NAMALWA (cell line): ENCODE measurements at places on chromosomes 6 and 20.

DNA sequence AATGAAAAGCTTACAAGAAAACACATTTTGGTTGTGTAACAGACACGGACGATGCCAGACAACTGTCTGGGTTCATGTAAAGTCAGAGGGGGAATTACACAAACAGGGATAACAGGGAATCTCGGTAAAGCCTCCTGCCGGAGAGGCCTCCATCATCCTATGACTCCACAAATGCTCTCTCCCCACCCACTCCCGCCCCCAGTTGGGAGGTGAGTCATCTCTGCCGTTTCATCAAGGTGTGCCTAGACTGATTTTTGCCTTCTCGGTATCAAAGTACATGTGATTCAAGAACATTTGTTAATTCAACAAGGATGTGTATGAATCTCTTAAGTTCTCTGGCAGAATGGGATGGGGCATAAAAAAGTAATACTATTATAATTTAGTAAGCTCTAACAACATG, 304.9 kb upstream of the PRDM1 start:
- no peak for DNase-seq

DNA sequence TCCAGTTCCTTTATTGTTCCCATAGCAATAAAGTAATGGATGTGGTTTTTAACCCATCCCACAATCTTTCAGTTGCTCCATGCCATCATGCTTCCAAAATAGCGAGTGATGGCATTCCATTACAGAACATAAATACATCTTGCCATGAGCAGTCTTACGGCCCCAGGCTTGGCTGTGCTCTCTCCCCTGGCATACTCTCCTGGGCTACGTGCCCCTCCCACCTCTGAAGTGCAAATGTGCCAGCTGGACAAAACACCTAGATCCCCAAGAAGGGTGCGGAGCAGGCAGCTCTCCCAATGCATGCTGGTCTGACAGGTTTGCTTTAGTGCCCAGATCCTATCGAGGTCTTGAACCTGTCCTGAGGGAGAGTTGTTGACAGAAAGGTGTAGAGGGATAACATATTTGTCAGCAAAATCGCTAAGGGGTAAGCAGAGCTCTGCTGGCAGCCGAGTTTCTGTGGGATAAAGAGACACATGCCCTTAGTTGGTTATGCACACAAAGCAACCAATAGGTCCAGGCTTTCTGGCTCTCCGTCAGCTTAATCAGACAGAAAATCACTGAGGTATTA, 43.9 kb upstream of the PAX1 start:
- no peak for DNase-seq

DNA sequence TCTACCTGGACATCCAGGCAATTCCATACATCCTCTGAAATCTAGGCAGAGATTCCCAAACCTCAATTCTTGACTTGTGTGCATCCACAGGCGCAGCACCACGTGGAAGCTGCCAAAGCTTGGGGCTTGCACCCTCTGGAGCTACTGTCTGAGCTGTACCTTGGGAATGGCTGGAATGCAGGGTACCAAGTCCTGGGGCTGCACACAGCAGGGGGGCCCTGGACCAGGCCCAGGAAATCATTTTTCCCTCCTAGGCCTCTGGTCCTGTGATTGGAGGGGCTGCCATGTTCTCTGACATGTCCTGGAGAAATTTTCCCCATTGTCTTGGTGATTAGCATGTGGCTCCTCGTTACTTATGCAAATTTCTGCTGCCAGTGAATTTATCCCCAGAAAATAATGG, 391.9 kb upstream of the CHD6 start:
- DNase-seq: no peak

GRCh38 chr6:116476002-116476678, 15.0 kb downstream of the CALHM6 start:
- DNase-seq: peak; percentile 64

DNA sequence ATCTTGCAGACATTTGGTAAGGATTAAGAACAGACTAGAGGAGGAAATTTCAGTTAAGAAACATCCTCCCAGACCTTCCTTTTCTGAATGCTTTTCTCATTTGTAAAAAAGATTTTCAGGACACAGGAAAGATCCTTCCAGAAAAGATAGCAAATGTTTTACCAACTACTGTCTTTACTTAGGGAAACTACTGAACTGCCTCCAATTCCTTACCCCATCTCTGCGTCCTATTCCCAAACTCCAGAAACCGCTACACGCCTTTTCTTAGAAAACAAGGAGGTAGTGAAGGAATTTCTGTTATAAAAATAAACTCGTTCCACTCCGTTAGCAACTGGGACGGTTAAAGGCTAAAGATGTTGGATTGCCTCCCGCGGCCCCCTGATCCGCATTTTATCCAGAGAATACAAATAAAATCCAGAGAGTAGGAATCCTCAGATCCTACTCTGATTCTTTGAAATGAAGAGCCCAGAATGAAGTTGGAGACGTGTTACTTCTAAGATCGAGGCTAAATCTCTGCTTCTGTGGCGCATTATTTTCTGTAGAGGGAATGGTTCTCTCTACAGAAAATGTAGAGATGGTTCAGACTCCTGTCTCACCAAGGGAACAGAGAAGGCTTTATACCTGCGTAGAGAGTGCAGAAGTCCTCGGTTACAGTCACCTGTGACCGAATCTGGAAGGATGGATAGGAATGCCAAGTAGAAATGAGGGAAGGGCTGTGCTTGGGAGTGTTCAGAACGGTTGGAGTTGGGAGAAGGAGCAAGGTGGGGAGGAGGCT, 133.0 kb downstream of the GPX5 start:
- peak; percentile 41 for DNase-seq

GRCh38 chr6:118469468-118469867, 78.6 kb upstream of the PLN start:
- no peak for DNase-seq

GRCh38 chr20:38304845-38305447, 990 bp downstream of the BPI start:
- DNase-seq: peak; percentile 59

GRCh38 chr6:158184608-158185007, 16.5 kb downstream of the GTF2H5 start:
- no peak for DNase-seq

- DNase-seq: no peak
Measured at GRCh38 chr6:26388014-26388413, 5.1 kb downstream of the BTN2A2 start.

DNA sequence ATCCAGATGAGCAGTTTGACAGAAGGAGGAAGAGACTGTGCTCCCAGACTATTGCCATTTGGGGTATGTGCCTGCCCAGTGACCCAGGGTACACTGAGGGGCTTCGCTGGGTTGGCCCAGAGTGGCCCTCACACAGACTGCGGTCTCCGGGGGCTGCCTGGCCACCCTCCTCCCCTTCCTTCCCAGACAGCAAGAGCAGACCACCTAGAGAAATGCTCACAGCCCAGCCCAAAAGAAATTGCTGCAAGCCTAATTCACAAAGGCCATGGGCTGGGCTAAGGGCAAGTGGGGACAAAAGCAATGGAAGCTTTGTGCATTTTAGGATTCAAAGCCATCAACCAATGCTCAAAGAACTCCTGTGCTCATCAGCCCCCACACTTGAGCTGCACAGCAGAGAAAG, 277.6 kb downstream of the CDC5L start:
- no peak for DNase-seq

DNA sequence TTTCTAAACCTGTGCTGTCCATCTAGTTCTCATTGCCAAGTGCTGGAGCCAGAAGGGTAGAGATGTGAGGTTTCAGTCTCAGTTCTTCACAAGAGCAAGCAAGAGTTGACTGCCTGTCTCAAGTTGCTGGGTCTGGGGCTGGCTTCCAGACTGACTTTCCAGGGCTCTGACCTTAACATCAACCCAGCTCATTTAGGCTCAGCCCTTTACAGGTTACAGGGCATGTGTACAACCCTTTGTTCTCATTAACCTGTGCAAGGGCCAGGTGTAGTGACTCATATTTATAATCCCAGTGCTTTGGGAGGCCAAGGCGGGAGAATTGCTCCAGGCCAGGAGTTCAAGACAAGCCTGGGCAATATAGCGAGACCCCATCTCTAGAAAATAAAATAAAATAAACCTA, 30.6 kb downstream of the FITM2 start:
- no peak for DNase-seq

DNA sequence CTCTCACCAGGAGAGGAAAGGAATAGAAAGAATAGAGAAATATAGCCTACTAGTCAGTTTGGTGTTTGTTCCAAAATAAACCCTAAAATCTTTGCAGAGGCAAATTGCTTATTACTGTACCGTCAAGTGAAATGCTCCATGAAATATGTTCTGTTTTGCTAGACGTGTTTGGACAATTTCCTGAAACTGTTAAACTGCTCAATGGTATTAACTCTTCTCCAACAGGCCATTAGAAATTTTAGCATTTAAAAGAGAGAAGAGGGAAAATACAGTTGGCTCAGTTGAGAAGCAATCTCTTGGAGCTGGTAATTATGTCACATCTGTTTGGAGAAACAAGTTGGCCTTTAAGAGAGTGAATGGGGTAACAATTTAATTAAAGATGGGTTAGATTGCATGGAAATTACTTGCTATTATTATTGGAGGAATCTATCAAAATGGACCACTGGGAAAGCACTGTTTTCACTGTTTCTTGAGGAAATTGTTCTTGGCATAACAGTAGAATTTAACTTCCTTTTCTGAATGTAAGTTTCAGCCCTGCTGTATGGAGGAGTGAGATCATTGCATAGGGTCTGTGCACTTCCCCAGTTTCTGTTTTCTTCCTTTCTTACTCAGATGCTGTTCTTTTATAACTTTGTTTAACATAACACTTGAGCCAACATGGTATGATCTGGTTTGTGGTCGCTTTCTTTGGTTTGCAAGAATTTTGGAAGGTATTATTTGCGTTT, 373.6 kb downstream of the PLCB1 start:
- DNase-seq: no peak

GRCh38 chr6:75283907-75284631, 523 bp downstream of the TMEM30A start:
- DNase-seq: peak; percentile 39

GRCh38 chr6:161232010-161232409, 41.9 kb downstream of the AGPAT4 start:
- no peak for DNase-seq

DNA sequence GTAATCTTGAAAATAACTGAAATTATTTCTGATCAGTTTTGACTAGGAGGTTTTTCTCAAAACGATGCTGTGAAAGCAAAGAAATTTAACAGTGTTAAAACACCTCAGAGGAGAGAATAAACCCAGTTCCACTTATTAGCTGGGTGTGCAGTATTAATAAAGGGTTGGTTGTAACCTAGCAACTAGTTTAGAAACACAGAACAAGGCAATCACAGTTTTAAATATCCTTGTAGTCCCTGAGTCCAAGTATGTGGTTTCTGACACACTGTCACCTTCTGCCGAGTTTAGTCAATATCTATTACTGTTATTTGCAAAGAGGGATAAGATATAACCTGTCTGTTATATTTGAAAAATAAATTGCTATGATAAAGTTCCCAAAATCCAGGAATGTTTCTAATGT, 70.2 kb upstream of the INSM1 start:
- DNase-seq: no peak

DNA sequence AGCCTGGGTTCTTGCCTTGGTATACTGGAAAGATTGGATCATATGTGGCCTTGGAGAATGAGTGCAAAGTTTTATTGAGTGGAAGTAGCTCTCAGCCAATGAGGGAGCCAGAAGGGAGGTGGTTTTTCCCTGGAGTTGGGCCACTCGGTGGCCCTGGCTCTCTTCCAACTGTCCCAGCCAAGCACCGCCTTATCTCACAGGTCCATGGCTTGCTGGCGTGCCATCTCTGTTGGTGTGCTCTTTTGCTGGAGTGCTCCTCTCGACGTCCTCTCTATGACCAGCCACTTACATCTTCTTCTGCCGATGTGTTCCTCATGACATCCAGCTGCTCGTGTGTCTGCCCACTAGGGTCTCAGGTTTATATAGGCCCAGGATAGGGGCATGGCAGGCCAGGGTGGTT, 505.9 kb upstream of the SYNCRIP start:
- DNase-seq: no peak

GRCh38 chr6:85975957-85976356, 333.3 kb upstream of the SYNCRIP start:
- no peak for DNase-seq

GRCh38 chr20:4159765-4160490, 144.6 kb upstream of the RNF24 start:
- DNase-seq: no peak

DNA sequence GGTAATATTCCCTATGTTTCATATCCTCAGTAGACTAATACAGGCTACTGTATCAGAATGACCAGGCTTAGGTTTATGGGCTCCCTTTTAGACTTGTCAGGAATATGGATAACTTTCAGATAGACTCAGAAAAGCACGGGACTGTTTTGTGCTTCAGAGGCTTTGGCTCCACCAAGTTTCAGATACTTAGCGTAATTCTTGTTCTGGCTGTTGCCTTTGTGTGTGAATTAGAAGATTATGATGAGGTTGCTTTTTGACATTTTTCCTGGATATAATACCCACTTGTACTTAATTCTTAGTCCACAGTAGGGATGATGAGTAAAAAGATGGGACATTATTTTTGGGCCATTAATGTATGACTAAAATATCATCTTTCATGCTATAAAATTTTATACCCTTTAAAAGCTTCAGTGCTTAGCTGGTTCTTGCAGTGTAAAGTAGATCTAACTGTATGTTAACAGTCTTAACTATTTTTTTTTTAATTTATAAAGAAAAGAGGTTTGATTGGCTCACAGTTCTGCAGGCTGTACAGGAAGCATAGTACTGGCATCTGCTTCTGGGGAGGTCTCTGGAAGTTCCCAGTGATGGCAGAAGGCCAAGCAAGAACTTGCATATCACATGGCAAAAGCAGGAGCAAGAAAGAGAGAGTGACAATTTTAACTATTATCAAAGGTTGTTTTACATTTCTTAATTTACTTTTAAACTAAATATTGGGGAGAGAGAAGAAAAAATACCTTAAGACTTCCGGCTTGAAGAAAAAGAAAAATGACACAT, 120.7 kb downstream of the ZFAND3 start:
- no peak for DNase-seq

GRCh38 chr6:6236730-6237469, 83.6 kb downstream of the F13A1 start:
- no peak for DNase-seq

- no peak for DNase-seq
Measured at GRCh38 chr6:17574866-17575560, 25.1 kb upstream of the FAM8A1 start.

DNA sequence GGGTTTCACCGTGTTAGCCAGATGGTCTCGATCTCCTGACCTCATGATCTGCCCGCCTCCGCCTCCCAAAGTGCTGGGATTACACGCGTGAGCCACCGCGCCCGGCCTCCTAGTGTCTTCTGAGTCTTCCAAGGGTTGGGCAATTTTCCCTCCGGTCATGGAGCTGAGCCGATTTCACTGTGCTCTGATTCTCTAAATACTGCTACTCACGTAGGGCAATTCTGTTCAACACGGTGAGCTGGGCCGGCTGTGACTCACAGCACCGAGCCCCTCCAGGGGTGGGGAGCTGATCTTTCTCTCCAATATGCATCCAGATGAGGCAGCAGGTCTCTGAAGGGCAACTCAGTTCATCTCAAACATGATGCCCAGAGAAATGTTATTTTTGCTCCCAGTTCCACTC, 71.6 kb upstream of the CD93 start:
- DNase-seq: no peak
